ENCODE measurements at places on chromosomes 3 and 15.

GRCh38 chr3:141788149-141788548, 24.9 kb downstream of the GRK7 start:
- no peak for DNase-seq

GRCh38 chr15:88231909-88232644, 24.5 kb downstream of the NTRK3 start:
- DNase-seq = no peak

DNA sequence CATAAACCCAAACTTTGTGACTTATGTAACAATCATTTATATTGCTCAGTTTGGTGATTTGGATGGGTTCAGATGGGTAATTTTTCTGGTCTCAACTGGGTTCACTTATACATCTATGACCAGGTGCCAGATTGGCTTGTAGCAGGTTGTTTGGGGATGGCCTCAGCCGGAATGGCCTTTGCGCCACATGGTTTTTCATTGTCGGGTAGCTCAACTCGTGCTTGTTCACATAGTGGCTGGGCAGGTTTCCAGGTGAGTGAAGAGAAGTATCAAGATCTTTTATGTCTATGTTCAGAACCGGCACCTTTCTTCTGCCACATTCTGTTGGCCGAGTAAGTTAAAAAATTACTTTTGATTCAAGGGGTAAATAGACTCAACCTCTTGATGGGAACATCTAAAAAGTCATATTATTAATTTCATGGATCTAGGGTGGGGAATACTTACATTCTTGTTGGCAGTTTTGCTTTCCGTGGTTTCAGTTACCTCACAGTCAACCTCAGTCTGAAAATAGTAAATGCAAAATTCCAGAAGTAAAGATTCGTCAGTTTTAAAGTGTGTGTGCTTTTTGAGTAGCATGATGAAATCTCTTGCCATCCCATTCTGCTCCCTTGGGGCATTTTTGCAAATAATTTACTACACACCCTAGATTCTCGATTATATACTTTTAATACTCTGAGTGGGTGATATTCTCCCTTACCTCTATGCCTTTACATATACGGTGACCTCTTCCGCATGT, 745.7 kb upstream of the CCDC54 start:
- DNase-seq = no peak

GRCh38 chr3:42020684-42021307, 58.9 kb upstream of the ULK4 start:
- DNase-seq = no peak

DNA sequence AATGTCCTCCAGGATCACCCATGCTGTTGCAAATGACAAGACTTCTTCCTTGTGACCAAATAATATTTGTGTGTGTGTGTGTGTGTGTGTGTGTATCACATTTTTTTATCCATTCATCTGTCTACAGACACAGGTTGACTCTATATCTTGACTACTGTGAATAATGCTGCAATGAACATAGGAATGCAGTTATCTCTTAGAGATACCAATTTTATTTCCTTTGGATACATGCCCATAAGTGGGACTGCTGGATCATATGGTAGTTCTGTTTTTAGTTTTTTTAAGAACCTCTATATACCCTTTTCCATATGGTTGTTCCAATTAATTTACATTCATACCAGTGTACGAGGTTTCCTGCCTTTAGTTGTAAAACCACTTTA, 41.7 kb downstream of the GPR176 start:
- DNase-seq = no peak
